ENCODE measurements at places on chromosomes 5 and 9.

GRCh38 chr9:99348289-99348688, 126.2 kb downstream of the SEC61B start:
- DNase-seq: no peak

- no peak for DNase-seq
Observed at GRCh38 chr5:132841305-132841704, 10.9 kb upstream of the SHROOM1 start.

- DNase-seq: no peak
Observed at GRCh38 chr9:121816845-121817450, 165.5 kb downstream of the DAB2IP start.

DNA sequence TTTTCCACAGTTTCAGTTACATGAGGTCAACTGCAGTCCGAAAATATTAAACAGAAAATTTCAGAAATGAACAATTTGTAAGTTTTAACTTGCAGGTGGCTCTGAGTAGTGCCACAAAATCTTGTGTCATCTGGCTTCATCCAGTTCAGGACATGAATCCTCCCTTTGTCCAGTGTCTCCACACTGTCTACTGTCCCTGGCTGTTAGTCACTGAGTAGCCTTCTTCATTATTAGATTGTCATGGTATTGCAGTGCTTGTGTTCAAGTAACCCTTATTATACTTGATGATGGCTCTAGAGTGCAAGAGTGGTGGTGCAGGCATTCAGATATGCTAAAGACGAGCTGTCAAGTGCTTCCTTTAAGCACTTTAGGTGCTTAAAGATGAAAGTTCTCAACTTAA, 65.3 kb downstream of the CFAP95 start:
- DNase-seq: no peak

DNA sequence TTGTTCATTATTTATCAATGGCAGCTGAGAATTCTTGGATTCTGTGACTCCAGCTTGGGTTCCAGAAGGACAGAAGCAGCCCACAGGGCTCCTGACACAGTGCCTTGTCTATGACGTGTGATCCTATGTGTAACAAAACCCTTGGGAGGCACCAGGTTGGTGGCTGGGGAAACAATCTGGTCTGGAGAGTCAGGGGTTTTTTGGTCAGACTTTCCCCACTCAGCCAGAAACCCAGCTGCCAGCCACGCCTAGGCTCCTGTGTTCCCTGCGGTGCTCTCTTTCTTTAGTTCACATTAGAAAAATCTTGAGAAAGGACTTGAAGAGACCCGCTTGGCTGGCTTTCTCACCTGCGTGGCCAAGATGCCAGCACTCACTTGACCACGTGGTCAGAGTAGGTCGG, 15.5 kb upstream of the ZBED3 start:
- no peak for DNase-seq

GRCh38 chr9:5510360-5510931, at the start of gene PDCD1LG2:
TSS of gene PDCD1LG2 (plus strand) at chr9:5510531. CDS start at chr9:5522547, 12,016 bp downstream.
- DNase-seq: no peak

DNA sequence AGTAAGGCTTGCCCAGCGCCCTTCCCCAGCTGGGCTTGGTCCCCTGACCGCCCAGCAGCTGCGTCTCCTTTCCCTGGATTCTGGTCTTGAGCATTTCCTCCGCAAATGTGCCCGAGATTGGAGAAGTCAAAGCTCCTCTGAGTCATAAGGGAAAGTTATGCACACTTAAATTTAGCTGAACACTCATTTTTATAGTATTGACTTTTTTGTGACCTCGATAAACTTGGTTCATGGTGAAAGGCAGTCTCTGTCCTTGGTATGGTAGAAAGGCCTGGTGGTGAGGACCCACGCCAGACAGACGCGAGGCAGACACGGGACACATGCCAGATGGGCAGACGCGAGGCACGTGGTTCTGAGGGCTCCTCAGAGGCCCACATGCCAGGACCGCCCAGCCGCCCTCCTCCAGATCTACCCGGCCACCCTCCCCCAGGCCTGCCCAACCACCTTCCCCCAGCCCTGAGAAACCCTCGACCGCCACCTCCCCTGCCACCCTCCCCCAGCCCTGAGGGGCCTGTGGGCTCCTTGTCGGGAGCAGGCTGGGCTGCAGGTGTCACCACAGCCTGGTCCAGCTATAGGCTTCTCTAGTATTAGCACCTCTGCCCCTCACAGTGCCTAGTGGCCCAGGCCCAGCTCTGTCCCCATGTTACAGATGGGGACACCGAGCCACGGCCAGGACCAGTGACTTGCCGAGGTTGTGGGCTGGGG, 60.9 kb upstream of the CACNA1B start:
- no peak for DNase-seq

DNA sequence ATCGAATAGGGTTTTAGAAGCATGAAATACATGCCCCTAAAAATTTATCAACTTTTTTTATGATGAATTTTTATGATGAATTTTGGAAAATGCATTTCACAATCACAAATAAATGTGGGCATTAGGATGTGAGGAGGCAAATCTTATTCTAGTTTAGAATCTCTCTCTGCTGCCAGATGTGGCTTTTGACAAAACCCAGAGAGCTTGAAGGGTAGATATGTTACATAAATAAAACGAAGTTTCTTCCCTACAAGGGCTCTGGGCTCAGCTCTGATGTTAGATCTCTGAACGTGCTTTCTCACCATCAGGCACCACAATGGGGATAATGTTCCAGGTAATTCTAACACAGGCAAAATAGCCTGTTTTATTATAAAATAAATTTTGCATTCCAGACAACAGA, 102.3 kb upstream of the ADAMTSL1 start:
- no peak for DNase-seq

DNA sequence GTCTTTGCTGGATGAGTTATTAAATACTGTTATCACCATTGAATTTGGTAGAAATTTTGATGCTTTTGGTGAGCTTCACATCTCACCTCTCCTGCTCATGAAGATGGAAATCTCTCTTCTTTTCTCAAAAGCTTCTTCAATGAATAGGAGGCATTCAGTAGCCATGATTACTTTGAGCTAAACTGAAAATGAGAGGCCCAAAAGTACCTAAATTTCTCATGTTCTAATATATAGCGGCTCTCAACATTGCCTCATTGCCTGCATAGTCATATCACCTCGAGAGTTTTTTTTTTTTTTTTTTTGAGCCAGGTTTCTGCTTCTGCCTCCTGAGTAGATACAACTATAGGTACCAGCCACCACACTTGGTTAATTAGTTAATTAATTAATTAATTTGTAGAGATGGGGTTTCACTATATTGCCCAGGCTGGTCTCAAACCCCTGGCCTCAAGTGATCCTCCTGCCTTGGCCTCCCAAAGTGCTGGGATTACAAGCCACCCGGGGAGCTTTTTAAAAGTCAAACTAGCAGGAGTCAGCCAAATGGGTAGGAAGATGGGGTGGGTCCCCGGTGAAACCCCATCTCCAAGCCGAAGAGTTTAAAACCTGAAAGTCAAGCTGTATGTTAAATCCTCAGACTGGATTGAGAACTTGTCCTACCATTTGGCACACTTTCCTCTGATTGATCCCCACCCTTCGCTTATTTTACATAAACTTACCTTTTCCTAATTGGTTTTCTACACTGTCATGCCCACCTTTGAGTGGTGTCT, 169.0 kb downstream of the DOCK2 start:
- no peak for DNase-seq

GRCh38 chr5:12392246-12392645, 488.0 kb upstream of the CTNND2 start:
- no peak for DNase-seq

Measured in NCI-H1092 (cell line).